ENCODE measurements at places on chromosomes 3 and 15. TPM values are rescaled to one million over a fixed set of nuclear protein-coding genes. Genes with fewer than 3 reads are reported as not detected.

Gene GXYLT2
- 6.8 TPM for total RNA-seq

Gene CCR3
- total RNA-seq: 0.55 TPM

Gene CLSTN2
- total RNA-seq: 5.7 TPM

DNA sequence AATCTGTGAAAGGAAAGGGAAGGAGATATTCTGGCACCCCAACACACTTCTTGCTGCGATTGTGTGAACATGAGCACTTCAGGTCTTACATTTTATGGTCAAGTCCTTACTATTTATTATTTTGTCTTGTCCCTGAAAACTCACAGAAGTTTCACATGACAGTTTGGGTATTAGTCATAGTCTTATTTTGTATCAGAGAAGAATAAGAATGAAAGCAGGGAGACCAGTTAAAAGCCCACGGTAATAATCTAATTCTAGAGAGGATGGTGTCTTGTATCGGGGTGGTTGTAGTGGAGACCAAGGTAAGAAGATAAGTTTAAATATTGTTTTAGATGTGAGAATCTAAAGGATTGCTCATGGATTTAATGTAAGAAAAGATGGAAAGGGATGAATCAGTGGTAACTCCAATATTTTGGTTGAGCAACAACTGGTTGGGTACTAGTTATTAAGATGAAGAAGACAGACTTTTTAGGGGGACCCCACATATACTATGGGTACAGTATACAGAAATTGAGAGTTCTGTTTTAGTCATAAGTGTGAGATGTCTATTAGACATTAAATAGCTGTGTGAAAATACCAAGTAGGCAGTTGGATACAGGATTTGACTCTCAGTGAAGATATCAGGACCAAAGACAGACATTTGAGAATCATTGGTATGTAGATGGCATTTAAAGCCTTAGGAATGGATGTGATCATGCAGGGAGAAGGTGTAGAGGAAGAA is 227.6 kb downstream of the MFSD1 start:
- DNase-seq: no peak

- DNase-seq: no peak
Measured at GRCh38 chr3:12230877-12231276, 58.0 kb upstream of the PPARG start.

DNA sequence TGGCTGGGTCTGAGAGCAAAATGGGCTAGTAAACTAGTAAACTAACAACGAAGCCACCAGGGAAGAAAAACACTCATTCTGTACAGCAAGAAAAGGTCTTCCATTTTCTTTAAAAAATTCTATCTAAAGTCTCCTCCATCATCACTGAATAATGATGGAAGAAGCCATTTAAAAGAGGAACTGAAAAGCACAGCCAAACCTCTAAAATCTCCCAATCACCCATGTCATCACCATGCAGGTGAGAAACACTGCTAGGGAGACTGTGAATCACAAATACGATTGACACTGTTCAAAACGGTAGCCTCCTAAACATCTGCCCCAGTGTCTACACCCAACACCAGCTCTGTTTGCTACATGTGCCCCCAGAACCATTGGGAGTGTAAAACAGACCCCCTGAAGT is 140.4 kb downstream of the RORA start:
- no peak for DNase-seq

Measured in lower leg skin (tissue), 4 donors.